ENCODE measurements at places on chromosomes 16 and 17.

DNA sequence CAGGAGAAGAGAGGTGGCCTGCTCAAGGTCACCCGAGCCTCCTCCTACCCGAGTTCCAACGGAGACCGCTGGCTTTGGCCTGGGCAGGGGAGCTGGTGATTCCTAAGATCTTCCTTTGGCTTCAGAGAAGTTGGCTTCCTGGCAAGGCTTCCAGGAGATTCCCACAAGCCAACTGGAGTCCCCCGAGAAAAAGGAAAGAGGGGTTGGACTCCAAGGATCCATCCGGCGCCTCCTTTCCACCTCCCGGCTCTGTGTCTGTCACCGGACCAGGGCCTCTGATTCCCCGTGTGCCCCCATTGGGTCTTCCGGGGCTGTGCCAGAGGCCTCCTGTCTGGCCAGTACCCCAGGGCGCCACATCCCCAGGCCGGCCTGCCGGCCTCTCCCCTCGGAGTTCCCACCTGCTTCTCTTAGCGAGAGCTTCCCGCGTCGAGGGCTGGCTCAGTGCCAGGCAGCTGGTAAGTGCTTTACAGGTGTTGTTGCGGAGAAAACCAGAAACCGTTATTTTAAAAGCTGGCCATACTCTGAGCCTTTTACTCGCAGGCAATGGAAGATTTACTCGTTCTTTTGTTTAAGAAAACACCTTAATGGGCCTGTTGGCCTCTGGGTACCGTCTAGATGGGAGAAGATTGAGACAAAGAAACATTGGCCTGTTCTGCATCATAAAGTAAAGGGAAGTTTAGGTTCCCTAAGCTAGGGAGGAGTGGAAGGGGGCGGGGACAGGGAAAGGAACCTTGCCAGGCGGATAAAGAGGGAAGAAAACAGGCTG lies 258.4 kb upstream of the SDK2 start:
- DNase-seq, result peak; percentile 35

GRCh38 chr17:70153210-70153609 lies 16.1 kb upstream of the KCNJ2 start:
- DNase-seq, result no peak

DNA sequence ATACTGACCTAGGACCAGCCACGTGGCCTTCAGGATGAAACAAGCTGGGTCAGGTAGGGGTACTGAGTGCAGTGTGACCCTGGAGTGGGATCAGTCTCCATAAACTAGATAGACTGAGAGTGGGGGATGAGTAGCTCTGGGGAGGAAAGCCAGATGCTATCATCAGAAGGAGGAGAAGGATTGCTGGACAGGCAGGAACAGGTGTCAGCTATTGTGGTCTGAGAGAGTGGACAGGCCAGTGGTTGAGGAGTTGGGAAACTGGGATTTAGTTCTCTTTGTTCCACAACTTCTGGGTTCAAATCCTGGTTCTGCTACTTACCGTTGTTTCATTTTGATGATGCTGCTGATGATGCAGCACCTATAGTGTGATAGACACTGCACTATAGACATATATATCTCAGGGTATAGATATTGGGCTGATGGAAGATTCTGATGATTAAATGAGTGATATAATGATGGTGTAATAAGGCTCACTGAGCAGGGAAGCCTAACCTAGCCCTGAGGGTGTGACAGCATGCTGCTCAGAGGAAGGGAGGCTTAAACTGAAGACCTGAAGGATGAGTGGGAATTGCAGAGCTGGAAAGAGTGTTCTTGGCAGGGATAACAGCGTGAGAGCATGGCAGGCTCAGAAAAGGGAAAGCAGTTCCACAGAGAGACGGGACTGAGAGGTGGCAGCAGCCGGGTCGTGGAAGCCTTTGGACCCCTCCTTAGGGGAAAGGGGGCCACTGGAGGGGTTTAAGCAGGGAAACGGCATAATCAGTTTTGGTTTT lies 66.0 kb downstream of the SNX20 start:
- DNase-seq, result no peak

- no peak for DNase-seq
Measured at GRCh38 chr16:81280393-81280792, 34.4 kb upstream of the GAN start.

GRCh38 chr17:5630434-5630833 lies 46.1 kb upstream of the NLRP1 start:
- DNase-seq, result no peak

GRCh38 chr16:68116256-68116867 lies 31.2 kb downstream of the NFATC3 start:
- no peak for DNase-seq

GRCh38 chr17:44363613-44364159 lies at the start of gene FAM171A2:
FAM171A2 (minus strand) TSS chr17:44363853; CDS start chr17:44363714, 139 bp downstream.
- peak; percentile 63 for DNase-seq

- DNase-seq, result no peak
Measured at GRCh38 chr17:50916708-50917417, 50.7 kb upstream of the TOB1 start.

GRCh38 chr16:66332634-66333610 lies 33.6 kb upstream of the CDH5 start:
- DNase-seq, result no peak

DNA sequence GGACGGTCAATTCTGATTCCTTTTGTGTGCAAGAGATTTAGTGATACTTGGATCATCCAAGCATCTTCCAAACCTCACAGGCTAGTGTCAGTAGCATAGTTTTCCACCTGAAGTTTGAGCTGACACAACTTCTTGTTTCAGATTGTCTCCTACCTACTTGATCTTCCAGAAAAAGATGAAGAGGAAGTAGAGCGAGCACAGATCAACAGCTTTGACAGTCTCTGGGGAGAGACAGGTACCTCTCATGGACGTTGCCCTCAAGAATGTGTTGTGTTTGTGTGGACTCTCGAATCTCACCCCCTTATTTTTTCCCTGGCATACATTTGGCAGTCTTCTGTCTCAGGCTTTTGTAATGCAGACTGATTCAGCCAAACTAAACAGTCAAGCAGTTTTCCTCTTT lies 47.4 kb downstream of the CYB561 start:
- DNase-seq, result no peak

Data from SK-N-DZ (cell line).